ENCODE measurements at places on chromosomes 4 and X. TPM values are rescaled to one million over a fixed set of nuclear protein-coding genes. Genes with fewer than 3 reads are reported as not detected.

DNA sequence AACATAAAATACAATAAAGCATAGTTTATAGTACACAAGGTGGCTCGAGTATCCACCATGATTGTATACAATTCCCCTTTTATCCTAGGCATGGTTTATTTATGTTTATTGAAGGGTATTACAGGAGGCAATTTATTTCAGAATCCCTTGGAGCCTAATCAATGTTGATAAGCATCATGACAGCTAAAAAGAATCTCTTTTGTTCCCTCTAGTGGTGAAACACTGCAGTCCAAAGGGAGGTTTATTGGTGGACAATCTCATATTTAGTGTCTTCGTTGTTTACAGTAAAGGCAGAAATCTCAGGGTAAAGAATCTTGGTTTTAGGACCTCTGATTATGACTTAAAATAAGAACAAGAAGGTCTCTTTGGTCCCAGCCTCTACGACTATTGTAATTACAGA is 1712.5 kb downstream of the C4orf33 start:
- H3K4me3 ChIP-seq, result no peak overlapping the region
- no peaks in the 10 kb centered on the region for H3K27me3 ChIP-seq
- DNase-seq, result no peak
- no peak overlapping the region for H3K27ac ChIP-seq

ADH1C gene
- total RNA-seq, result not detected

- peak overlapping the region; percentile 92 for H3K4me3 ChIP-seq
- peaks cover 50% of the 10 kb centered on the region for H3K4me1 ChIP-seq
- H3K27me3 ChIP-seq, result no peaks in the 10 kb centered on the region
- peak; percentile 56 for DNase-seq
These were observed 1.7 kb downstream of the PLAC8 start for GRCh38 chr4:83112678-83113428.

GRCh38 chrX:123570011-123570590 is 162.8 kb downstream of the THOC2 start:
- H3K4me1 ChIP-seq, result no peaks in the 10 kb centered on the region
- no peak for DNase-seq
- H3K4me3 ChIP-seq, result no peak overlapping the region
- no peaks in the 10 kb centered on the region for H3K36me3 ChIP-seq
- H3K27ac ChIP-seq, result no peak overlapping the region

GRCh38 chr4:158588285-158588684 is 66.6 kb downstream of the RXFP1 start:
- no peak for DNase-seq
- H3K27ac ChIP-seq, result no peak overlapping the region
- H3K4me1 ChIP-seq, result no peaks in the 10 kb centered on the region
- no peaks in the 10 kb centered on the region for H3K36me3 ChIP-seq

DNA sequence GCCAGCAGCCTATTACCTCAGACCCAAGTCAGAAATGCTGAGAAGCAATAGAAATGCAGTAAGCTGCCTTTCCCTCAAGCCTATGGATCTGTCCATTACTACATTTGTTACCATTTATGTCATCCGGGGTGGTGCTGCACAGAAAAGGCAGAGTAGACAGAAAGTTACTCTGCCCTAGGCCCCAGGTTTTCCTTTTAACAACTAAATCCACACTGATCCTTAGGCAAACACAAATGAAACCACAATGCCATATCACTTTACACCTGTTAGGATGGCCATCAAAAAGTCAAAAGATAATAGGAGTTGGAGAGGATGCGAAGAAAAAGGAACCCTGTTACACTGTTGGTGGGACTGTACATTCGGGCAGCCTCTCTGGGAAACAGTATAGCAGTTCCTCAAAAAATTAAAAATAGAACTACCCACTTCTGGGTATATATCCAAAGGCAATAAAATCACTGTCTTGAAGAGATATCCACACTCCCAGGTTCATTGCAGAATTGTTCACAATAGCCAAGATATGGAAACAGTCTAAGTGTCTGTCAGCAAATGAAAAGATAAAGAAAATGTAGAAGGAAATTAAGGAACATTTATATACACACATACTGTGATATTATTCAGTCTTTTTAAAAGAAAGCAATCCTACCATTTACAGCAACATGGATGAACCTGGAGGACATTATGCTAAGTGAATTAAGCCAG is 186.3 kb downstream of the NWD2 start:
- H3K4me1 ChIP-seq, result no peaks in the 10 kb centered on the region
- no peak overlapping the region for H3K27ac ChIP-seq
- no peak overlapping the region for H3K4me3 ChIP-seq
- peaks cover 23% of the 10 kb centered on the region for H3K27me3 ChIP-seq
